ENCODE measurements at places on chromosomes 11 and 22.

- no peak for DNase-seq
Measured at GRCh38 chr11:69333149-69333710, 39.3 kb downstream of the MYEOV start.

GRCh38 chr11:60786811-60787567 lies 1.9 kb downstream of the MS4A10 start:
- no peak for DNase-seq

- peak; percentile 46 for DNase-seq
Measured at GRCh38 chr11:118295815-118296454, 8.6 kb upstream of the CD3E start.

- no peak for DNase-seq
Measured at GRCh38 chr22:42892571-42893316, 35.7 kb upstream of the ARFGAP3 start.

- DNase-seq, result no peak
Measured at GRCh38 chr22:43624144-43624998, 187.7 kb downstream of the EFCAB6 start.

DNA sequence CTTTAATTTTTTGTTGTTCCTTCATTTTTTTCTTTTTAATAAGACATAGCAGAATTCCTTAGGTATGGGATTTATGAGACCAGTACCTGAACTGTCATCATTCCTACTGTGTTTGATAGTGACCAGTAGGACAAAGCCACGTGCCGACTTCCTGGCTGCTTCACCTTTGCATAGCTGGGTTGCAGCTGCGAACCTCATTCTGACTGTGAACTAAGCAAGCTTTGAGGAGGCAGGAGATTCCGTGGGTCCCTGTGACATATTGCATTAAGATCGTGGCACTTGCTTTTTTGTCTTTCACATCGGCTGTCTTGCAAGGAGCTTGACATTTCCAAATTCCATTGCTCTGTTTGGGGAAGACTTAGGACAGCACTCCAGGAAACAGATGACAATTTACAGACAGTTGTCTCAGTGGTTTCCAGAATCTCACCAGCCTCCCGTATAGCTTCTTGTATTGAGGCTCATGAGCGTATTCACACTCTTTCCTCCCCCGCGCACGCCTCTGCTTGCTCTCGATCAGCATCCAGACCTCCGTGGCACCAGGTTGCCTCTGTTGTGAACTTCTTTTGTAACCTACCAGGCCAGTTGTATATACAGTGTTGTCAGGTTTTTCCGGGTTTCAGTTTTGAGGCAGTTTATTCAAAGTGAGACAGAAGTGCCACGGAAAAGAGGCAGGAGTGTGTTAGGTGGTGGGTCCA lies 101.7 kb downstream of the CWC15 start:
- no peak for DNase-seq

DNA sequence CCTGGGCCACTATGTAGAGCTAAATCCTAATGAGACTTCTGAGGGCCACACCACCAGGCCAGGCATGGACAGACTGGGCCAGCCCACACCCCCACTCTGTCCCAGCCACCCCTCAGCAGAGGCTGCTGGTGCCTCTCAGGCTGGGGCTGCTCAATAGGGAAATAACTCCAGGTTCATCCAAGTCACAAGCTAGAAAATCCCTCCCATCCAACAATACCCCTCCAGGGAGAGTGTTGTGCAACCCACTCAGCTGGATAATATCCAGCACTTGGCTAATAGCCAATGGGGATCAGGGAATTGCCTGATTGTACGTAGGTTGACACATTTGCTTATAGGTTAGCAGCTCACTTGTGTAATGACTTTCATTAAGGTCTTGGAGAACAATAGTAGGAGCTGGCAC lies 64.1 kb upstream of the WNT11 start:
- no peak for DNase-seq

DNA sequence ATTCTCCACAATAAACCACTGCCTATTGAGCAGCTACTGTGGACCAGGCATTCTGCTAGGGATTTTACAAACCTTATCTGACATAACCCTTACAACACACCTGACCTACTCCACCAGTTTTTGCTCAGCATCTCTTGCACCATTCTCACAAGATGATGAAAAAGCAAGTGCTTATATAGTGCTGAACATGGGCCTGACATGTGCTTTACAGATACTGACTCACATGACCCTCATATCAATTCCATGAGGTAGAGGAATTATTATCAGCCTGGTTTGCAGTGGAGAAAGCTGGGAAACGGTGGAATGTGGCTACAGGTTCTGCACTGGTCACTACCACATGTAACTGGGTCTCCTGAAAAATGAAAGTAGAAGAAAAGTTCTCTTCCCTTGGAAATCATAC lies 37.5 kb upstream of the PANX1 start:
- DNase-seq, result no peak

DNA sequence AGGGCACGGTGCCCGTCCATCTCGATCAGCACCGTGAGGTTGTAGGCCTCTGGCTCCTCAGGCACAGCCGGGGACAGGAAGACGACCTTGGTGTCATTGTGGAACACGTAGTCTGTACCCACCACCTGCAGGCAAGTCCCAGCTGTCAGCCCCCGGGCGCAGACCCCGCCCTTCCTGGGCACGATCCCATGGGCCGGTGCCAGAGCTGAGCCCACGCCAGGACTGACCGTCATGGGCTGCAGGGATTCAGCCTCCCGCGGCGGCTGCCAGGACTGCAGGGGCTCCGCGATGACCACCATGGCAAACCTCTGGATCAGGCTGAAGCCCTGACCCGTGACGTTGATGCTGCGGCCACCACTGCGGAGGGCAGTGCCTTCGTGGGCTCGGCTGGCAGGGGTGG lies 11.8 kb upstream of the MAPK11 start:
- DNase-seq, result no peak

- DNase-seq, result no peak
Measured at GRCh38 chr22:48492366-48493320, 1335.0 kb downstream of the BRD1 start.

DNA sequence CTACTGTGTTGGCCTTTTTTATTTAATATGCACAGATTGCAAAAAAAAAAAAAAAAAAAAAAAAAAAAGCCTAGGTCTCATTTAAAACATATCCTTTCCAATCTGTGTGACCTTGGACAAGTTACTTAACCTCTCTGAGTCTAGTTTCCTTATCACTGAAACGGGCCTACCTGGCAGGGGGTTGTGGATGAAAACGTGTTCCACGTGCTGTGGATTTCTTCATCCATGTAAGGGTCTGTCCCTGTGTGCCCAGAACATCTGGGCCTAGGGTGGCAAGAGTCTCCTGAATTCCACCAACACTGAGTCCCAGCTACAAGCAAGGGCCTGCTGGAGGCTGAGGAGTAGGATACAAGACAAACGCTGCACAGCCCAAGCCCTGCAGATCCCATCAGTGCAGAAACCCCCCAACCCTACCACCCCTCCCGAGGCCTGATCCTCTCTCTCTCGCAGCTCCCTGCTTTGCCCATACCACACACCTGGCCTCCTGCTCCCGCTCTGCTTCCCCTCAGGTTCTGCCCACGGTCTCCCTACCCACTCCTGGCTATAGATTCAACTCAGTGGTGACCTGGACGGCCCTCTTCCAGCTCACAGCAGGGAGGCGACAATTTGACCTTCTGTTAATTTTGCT lies 4.7 kb upstream of the GNAZ start:
- DNase-seq, result no peak

DNA sequence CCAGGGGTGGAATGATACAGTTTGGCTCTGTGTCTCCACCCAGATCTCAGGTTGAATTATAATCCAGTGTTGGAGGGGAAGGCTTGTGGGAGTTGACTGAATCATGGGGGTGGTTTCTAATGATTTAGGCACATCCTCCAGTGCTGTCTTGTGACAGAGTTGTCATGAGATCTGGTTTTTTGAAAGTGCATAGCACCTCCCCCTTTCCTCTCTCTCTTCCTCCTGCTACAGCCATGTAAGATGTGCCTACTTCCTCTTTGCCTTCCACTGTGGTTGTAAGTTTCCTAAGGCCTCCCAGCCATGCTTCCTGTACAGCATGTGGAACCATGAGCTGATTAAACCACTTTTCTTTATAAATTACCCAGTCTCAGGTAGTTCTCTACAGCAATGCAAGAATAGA lies 45.1 kb downstream of the THAP12 start:
- DNase-seq, result no peak

GRCh38 chr11:92477686-92478085 lies 253.1 kb downstream of the FAT3 start:
- DNase-seq, result no peak

- no peak for DNase-seq
Measured at GRCh38 chr11:1178906-1179305, 21.2 kb downstream of the MUC5AC start.

DNA sequence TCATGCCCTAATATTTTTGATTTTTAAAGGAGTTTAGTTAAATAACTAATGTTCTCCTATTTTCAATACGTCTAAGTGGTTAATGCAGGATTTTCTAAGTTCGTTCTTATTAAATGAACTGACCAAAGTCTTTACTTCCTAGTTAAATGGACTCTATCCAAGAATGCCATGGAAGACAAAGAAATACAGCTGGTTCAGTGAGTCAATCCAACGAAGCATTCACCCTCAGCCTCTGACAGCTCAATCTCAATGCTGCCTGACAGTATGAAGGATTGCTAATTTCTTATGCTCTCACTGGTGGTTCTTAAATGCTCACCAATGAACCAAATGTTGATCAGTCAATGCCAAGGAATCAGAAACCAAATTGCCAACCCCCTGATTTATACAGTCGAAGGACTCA lies 219.4 kb downstream of the CADM1 start:
- no peak for DNase-seq

DNA sequence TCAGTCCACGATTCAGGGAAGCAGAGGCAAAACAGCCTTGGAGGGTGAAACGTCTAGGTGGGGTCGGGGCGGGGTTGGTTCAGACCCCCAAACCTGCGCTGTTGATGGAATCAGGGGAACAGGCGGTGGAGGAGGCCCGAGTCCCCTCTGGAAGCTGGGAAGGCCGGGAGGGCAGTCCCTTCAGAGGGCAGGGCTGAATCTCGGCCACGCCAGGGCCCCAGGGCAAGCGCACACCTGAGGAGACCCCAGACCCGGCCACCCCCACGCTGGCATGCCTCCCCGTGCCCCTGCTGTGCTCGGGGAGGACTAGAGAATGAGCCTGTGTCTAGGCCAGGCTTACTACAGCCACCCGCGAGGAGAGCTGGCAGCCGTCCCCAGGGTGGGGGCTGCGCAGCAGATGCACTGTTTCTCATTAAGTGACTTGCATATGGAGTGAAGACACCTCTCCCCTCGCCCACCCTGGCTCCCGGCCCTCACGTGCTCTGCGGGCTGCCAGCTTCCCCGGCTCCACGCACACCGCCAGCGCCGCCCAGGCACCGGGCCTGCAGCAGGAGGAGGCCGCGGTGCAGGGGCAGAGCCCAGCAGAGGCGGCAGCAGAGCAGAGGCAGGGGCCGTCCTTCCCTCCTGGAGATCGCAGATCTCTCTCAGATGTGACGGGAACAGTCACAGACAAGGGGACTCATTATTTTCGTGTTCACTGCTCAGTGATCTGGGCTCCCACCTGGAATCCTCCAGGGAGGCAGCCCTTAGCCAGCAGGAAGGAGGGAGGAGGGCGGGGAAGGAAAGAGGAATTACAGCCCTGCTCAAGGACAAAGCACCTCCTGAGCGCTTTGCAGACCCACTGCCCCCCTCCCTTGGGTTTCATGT lies 47.1 kb upstream of the OPCML start:
- no peak for DNase-seq

DNA sequence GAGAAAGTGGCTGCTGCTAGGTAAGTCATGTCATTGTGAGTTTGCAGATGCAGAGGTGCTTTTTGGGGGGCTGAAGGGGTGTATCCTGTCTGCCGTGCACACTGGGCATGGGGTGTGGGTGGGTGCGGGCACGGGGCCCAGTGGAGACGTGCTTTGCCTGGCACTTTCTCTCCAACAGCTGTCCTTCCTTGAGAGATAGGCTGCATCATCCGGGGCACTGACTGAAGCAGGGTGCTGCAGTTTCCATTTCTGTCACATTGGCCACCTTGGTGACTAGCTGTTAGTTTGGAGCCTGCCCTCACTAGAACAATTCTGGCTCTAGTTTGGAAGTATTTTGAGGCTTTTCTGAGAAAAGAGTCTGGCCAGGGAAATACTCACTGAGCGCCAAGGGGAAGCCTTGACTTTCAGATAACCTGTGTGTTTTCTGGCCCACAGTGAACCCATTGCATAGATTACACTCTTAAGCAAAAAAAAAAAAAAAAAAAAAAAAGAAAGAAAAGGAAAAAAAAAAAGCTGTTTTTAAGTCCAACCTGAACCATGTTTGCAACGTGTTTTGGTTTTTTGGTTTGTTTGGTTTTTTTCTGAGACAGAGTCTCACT lies 219.2 kb downstream of the NAV2 start:
- no peak for DNase-seq

GRCh38 chr11:1494650-1495049 lies 8.1 kb upstream of the MOB2 start:
- no peak for DNase-seq

GRCh38 chr11:126172596-126173038 lies 38.8 kb downstream of the RPUSD4 start:
- DNase-seq, result no peak

DNA sequence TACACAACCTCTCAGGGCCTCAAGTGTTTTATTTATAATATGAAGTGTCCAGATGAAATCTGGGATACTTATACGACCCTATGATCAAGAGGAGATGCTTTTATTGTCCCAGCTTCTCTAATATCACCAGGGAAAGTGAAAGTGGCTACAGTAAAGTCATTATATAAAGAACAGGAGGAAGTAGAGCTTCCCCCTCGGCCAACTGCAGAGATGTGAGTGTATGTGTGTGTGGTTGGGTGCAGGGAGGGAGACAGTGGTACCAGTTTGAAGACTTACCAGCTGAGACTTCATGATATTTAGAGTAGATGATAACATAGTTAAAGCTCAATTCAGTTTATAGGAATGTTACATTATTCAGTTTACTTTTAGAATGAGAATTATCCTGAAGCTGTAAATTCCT lies 373.6 kb upstream of the DDI1 start:
- no peak for DNase-seq

GRCh38 chr22:32520612-32521011 lies 46.0 kb downstream of the FBXO7 start:
- DNase-seq, result no peak

DNA sequence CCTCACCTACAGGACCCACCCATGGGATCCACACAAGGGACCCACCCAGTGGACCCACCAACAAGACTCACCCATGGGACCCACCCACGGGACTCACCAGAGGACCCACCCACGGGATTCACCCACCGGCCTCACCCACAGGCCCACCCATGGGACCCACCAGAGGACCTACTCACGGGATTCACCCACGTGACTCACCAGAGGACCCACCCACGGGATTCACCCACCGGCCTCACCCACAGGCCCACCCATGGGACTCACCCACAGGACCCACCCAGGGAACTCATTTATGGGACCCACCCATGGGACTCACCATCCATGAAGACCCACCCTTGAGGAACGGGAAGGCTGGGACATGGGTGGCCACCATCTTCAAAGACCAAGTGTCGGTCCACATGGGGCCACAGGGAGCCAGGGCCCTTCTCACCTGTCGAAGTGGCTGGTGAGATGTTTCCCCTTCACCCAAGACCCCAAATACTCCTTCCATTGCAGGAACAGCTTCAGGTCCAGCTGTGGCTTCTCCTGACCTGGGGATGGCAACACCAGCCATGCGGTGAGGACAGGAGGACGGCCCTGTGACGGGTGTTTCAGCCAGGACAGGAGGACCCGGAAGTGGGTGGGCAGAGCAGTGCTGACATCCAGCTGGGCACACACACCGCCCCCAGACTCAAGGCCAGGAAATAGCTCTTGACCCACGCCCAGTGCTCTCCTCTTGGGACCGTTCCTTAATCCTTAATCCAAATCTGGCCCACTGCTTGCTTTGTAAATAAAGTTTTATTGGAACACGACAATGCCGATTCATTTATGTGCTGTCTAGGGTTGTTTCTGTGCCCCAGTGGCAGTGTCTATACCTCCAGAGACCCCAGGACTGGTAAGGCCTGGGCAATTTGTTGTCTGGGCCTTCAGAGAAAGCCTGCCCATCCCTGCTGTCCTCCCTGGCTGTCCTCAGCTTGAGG lies 1005.1 kb downstream of the BRD1 start:
- no peak for DNase-seq

Data from activated CD4-positive, alpha-beta T cell treated with anti-CD3 and anti-CD28 coated beads, Interleukin-2, amount 50 U/mL, for 1 hour (primary cell).